ENCODE measurements at places on chromosomes 5 and 9. TPM values are rescaled to one million over a fixed set of nuclear protein-coding genes. Genes with fewer than 3 reads are reported as not detected.
A peak's percentile ranks its signal among the peaks of the same experiment; 100 is the strongest.

The GMCL2 gene
- total RNA-seq = not detected

The PCDHA13 gene
- total RNA-seq = not detected

DNA sequence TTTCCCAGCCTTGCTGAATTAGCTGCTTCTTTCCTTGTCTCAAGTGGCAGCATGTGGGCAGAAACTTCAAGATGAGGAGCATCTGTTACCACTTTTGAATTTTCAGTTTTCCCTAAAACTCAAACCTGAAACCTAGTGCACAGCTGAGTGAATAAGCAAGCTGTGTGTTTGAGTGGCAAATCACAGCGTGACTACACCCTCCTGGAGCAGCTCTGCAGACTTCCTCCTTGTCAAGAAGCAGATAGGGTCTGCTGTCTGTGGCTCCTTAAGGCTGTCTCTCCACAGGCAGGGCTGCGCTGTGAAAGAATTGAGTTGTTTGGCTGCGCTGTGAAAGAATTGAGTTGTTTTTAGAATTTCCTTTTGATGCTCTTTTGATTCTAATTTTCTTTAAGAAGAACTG lies 179.7 kb upstream of the HAPLN1 start:
- peak; percentile 30 for DNase-seq

DNA sequence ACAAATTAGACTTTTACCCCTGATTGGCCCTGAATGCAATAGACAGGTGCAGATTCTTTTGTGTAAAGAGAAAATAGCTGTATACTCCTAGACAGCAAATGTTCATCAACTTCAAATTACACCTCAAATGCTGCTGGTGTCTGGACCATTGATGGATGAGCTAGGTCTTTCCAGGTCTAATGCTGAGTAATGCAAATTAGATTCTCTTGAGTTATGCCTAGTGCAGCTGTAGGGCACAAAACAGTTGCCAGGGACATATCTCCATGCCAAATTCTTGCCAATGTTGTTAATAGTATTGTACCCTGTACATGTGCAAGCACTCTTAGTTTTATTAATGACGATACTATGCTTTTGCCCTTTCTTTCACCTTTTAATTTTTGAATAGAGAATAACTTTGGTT lies 72.3 kb upstream of the CNTLN start:
- DNase-seq = no peak

DNA sequence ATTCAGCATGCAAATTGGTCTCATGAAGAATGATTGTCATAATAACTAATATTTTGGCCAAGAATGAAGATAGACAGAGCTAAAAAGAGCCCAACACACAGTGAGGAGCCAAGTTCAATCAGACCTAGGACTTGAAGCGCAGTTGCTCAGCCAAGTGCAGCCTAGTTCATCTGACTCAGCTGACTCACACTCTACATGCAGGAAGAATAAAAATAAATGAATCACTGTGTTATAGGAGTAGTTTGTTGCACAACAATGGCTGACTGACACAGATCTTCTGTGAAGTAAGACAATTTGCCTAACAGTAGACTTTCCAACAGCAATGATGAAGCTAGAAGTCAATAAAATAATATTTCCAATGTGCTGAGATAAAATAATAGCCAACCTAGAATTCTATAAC lies 261.5 kb downstream of the CEMIP2 start:
- peak; percentile 27 for DNase-seq

GRCh38 chr5:18051953-18052352 lies 417.7 kb downstream of the TAF11L14 start:
- no peak for DNase-seq

The ANKRD18B gene
- total RNA-seq = 13.4 TPM

The LRRC19 gene
- not detected for total RNA-seq

DNA sequence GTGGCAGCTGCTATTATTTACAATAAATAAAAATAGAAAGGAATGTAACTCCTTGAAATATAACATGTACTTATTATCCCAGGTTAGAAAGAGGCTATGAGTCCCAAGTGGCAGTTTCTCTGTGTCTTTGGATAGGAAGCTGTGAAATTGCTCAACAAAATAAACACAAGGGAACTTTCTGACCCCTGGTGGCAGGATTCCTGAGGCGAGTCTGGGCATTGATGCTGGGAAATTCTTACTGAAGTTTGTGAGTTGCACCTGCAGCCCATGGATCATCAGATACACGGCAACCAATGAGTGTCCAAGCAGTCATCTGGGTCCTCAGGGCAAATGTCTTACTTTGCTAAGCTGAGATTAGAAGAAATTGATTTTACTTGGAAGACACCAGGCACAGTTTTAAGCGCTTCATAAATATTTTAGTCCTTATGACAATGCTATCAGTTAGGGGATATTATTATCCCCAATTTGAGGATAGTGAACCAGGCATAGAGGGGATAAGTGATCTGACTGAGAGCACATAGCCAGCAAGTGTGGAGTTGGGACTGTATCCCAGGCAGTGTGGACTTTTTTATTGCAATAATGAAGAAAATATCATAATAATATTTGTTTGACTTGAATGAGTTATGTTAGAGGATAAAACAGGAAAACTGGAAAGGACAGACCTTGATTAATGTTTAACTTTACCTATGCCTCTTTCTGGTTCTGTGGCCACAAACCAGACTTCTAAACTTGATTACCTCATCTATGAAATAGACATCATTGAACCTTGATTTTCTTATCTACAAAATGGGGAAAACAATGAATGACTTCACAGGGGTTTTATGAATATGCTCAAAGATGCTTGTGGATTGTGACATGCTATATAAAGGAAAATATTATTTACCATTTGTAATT lies 265.5 kb upstream of the ADAMTSL1 start:
- peak; percentile 12 for DNase-seq

The PCDHGB7 gene
- total RNA-seq = 5.8 TPM

Measured in IMR-90 (cell line).